ENCODE measurements at places on chromosomes 12 and 14.

- no peak for DNase-seq
Observed at GRCh38 chr12:50086148-50086547, 1.0 kb downstream of the SMARCD1 start.

GRCh38 chr14:76585616-76586015 lies 175.7 kb upstream of the VASH1 start:
- peak; percentile 16 for DNase-seq

GRCh38 chr12:62893276-62893675 lies 41.7 kb downstream of the PPM1H start:
- no peak for DNase-seq

GRCh38 chr14:23922545-23922944 lies 31.0 kb upstream of the DHRS4 start:
- no peak for DNase-seq

- DNase-seq = peak; percentile 27
Observed at GRCh38 chr14:91142214-91142668, 28.4 kb downstream of the DGLUCY start.

DNA sequence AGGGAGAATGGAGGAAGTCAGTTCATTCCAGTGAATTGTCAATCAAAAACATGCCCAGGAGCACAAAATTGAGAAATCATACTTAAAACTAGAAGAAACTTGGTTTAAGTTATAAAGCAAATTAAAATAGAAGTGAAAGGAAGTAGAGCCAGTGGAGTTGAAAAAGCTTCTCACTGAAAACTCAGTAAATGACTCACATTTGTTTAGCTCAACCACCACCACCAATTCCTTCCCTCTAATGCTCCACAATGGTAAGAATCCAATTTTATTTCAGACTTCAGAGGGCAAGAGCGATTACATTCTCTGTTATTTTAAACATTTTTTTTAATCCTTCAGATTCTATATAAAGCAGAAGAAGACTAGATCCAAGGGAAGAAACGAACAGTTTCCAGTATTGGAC lies 19.4 kb downstream of the UTP20 start:
- DNase-seq = no peak

GRCh38 chr12:1534748-1535147 lies 59.6 kb downstream of the FBXL14 start:
- DNase-seq = no peak

- DNase-seq = peak; percentile 33
Observed at GRCh38 chr12:90978117-90978770, 23.3 kb upstream of the CCER1 start.

DNA sequence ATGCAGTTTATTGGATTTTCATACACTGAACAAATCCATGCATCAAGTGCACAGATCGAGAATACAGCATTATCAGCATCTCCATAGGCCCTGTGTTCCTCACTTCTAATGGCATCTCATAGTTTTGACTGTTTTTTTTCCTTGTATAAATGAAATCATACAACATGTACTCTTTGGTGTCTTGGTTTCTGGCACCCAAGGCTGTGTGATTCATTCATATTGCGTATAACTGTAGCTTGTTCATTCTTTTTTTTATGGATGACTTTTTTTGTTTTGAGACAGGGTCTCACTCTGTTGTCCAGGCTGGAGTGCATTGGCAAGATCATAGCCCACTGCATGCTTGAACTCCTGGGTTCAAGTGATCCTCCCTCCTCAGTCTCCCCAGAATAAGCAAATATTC lies 14.3 kb downstream of the RASSF8 start:
- DNase-seq = no peak

DNA sequence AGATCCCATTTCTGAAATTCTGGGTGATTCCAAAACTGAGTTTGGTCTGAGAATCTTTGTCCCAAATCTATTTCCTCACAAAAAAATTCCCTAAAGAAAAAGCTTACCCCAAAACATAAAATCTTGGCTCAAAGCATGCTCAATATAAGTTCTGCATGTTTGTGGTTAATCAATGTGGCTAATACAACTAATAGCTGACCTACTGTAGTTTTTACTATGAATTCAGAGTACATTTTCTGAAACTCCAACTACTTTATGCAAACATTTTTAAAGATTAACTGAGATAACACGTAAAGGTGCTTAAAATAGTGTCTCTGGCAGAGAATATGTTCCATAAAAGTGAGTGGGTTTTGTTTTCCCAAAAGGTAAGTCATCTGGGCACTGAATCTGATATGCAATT lies 133.1 kb downstream of the MED13L start:
- DNase-seq = no peak

DNA sequence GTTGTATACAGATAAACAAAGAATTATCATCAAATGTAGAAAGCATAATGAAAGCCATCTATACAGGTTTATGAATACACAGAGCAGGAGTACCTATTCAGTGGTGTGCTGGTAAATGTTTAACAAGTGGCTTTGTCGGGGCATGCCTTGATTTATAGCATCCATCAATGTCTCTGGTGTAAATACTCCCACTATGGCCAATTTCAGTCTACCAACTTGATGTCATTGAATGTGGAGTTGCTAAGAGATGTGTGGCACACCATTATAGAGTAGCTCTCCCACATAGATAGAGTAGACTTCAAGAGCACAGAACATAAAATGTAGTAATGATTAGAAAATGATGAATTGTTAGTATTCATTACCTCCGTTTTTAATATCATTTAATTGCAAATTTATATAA lies 9.3 kb downstream of the GRIP1 start:
- no peak for DNase-seq

DNA sequence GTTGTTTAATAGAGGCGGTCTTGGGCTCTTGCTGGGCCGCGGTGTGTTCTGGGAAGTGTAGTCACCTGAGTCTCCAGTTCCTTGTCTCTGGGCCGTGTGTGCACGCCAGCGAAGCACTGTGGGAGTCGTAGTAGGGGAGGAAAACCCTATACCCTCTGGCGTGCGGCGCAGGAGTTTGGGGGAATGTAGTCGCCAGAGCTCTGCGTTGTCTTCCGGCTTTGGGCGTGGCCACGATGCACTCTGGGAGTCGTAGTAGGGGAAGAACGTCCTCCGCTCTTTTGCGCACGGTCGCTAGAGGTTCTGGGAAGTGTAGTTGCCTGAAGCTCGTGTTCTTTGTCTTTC lies 726 bp upstream of the ZNF140 start:
- peak; percentile 99 for DNase-seq
